ENCODE measurements at places on chromosomes 4 and X.

DNA sequence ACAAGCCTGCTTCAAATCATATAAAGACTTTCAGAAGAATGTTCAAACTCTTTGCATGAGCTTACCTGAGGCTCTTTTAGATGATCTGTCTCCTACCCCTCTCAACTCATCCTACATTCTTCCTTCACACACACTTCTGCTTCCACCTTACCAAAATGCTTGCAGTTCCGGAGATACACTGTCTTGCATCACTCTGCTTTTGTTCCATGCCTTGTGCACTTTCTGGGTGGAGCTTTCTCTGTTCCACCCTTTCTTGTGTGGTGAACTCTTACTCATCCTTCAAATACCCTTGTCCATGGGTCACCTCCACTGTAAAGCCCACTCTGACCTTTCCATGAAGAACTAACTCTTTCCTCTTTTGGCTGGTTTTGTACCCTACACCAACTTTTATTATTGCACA, 18.4 kb upstream of the MGST2 start:
- no peak for DNase-seq

GRCh38 chr4:83231620-83232076, 53.0 kb downstream of the COQ2 start:
- DNase-seq = peak; percentile 34

DNA sequence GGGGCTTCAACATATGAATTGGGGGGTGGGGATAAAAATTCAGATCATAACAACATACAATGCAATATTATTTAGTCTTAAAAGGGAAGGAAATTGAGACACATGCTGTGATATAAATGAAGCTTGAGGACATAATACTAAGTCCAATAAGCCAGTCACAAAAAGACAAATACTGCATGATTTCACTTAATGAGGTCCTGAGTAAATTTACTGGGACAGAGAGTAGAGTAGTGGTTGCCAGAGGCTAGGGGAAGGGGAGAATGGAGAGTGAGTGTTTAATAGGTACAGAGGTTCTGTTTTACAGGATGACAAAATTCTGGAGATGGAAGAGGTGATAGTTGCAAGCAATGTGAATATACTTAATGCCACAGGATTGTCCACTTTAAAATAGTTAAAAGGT, 89.2 kb upstream of the RAPGEF2 start:
- no peak for DNase-seq

DNA sequence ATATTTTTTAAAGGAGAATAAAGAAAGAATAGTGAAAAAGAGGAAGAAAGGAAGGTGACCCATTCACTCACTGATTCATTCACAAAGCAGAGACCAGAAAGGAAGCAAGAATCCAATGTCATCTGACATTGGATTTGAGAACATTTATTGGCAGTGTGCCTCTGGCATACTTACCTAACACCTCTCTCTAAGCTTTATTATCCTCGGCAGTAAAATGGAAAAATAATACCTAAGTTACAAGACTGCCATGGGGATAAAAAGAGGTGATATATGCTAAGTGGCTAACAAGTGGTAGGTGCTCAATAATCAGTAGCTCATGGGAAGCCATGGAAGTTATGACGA, 41.6 kb upstream of the PPARGC1A start:
- DNase-seq = no peak

- DNase-seq = peak; percentile 29
Measured at GRCh38 chr4:104064646-104065577, 345.1 kb upstream of the TACR3 start.

- peak; percentile 31 for DNase-seq
Measured at GRCh38 chrX:10615931-10616774, 4.2 kb downstream of the MID1 start.

DNA sequence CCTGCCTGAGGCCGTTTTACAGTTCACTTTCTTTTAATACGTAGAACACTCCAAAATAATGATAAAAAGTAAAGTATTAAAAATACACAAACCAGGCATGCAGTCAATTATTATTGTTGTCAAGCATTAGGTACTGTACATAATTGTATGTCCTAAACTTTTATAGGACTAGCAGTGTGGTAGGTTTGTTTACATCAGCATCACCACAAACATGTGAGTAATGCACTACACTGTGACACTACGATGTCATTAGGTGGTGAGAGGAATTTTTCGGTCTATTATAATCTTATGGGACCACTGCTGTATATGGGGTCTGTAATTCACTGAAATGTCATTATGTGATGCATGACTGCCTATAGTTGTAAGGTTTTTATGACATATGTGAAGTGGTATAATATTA, 149.5 kb upstream of the SH3RF1 start:
- DNase-seq = no peak

DNA sequence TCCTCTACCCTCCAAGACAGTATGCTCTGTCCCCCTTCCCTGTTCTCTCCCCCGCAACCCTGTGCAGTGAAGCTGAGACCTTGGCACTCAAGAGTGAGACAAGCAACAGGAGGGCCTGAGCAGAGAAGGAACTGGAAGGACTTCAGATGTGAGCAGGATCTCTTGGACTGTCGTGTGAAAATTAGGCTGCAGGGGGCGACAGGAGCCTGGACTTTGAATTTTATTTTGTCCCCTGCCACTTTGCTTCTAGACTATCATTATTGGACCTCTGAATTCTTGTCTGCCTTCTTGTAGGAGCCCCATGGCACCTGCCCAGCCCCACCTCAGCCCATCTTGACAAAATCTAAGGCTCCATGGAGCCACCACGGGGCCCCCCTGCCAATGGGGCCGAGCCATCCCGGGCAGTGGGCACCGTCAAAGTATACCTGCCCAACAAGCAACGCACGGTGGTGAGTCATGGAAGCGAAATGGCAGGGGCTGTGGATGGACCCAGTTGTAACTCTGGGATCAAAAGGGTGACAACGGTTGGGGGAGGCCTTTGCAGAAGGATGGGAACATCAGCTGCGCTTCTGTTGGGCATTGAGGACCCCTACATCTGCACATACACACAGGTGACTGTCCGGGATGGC, 1.7 kb downstream of the ARAF start:
- DNase-seq = peak; percentile 59

DNA sequence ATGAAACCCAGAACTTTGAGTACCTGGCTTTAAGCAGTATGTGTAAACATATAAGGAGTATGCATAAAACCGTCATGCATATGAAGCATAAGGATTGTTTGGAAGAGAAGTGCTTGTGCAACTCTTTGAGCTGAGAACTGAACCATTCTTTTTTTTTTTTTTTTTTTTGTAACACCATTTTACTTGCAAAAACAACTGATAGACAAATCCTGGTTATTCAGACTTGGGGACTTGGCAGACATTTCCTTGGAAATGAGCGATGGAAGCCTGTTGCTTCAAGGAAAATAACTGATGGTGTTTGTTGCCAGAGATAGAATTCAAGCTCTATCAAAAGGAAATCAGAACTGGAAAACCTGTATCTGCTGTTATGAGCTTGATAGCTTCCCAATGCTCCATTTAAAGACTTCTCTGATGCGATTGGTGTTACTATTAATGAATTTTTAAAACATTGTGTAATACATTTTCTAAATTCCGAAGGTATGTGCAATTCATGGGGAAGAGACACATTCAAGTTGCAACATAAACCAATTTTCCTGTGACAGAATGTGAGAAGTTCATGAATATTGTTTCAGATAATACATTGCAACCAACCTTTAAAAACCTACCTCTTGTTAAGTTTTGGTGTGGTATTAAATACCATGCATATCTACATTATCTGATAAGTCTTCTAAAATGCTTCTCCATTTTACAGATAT, 47.0 kb upstream of the FAT1 start:
- no peak for DNase-seq

DNA sequence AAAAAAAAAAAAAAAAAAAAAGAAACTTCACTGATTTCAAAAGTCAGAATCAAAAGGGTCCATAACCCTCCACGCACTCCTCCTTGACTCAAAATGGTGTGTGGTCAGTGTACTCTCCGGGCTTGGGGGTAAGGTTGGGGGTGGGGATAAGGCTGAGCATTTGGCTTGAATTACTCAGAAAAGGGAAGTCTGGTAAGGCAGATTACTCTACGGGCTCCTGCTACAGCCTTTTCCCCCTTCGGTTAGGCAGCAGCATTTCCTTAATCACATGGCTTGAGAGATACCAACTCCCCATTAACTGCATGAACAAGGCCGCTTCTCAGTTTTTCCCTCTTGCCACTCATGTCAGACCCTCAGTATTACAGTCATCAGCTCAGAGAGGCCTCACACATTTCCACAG, 135.4 kb upstream of the DUSP21 start:
- DNase-seq = peak; percentile 82

GRCh38 chr4:72864898-72865297, 204.6 kb downstream of the COX18 start:
- no peak for DNase-seq

- DNase-seq = no peak
Measured at GRCh38 chrX:49877397-49878101, 1.7 kb upstream of the USP27X start.

DNA sequence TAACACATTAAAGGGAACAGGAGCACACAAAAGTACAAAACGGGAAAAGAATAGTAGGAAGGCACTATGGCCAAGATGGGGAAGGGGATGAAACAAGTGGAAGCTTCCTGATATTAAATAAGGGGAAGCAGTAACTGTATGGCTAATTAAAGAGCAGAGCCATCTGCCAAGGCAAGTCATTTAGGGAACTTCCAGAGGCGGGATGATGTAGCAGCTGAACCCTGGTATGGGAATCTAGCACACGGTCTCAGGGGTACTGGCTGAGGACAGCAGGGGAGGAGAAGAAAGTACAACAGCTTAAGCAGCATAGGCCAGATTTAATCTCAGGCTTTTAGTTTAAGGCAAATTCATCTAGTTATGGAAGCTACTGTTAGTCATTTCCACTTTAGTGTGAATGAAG, 59.1 kb downstream of the IGFBP7 start:
- DNase-seq = no peak

DNA sequence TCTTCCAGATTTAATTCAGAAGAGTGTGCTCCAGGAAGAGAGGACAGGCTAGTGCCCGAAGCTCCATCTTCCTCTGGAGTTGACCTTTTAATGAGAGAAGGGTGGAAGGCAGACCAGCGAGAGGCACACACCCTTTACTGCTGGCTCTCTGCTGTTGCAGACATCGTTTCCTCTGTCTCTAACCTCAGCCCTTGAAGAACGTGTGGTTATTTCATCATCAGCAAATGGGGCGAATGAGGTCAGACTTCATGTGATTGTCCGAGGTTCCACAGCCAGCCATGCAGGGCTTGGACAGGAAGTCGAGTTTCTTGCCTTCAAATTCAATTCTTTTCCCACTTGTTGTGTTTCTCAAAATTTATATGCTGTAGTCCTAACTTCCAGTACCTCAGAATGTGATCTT, 155.2 kb upstream of the MSX1 start:
- no peak for DNase-seq

- DNase-seq = no peak
Measured at GRCh38 chr4:7253837-7254236, 61.5 kb downstream of the SORCS2 start.

GRCh38 chrX:49995795-49996455, 73.5 kb downstream of the CLCN5 start:
- DNase-seq = no peak

GRCh38 chr4:153780876-153781275, 8.0 kb downstream of the SFRP2 start:
- DNase-seq = no peak

DNA sequence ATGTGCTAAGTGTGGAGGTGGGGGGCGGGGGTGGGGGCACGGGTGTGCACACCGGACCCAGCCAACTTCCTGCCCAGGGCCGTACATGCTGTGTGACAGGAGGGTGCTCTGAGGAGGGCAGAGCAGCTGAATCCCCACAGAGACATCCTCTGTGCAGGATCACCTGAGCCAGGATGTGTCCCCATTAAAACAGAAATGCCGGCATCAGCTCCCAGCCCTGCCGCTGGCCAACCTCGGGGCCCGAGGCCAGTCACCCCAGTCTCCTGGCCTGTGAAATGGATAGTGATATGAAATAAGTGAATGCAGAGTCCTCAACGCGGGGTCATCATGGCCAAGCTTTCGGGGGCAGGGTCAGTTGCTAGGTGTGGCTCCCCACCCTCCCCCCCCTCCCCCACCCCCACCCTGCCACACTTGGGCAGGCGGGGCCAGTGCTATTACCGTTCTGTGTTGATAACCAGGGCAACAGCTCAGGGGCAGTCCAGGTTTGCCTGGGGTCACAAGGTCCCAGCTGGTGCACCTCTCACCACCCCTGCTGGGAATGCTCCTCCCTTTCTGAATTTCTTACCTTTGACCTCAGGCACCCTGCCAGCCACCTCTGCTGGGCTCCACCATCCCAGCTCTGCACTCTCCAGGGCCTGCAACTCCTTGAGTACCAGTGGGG, 227.2 kb upstream of the PSAPL1 start:
- no peak for DNase-seq

GRCh38 chr4:86500527-86500926, 93.6 kb upstream of the PTPN13 start:
- DNase-seq = no peak

GRCh38 chr4:162456106-162456505, 292.3 kb upstream of the FSTL5 start:
- DNase-seq = no peak

- no peak for DNase-seq
Measured at GRCh38 chr4:1406394-1406980, at the start of gene NKX1-1. TSS of gene NKX1-1 (minus strand) at chr4:1406442. CDS start at chr4:1406442, 0 bp downstream.

GRCh38 chr4:121873604-121874003, 3.3 kb upstream of the BBS7 start:
- peak; percentile 54 for DNase-seq

DNA sequence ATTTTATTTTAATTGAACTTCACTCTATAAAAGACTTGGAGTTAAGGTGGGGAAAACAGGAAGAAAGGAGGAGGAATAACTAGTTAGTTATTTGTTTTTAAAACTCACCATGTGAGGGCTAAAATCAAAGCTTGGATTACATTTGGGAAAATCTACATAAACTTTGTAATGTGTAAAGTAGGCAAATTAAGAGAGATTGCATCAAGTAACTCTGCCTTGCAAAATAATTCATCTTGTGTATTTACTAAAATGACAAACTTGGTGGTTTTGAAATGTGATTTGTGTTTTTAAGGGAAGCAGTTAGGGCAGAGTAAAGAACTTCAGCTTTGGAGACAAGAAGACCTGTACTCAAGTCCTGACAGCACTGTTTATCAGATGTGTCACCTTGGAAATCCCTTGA, 43.3 kb upstream of the RASSF6 start:
- DNase-seq = no peak

- DNase-seq = no peak
Measured at GRCh38 chr4:26267087-26267486, 53.7 kb upstream of the RBPJ start.

GRCh38 chr4:10534820-10535219, 77.6 kb upstream of the ZNF518B start:
- no peak for DNase-seq

GRCh38 chr4:124738994-124739393, 26.5 kb upstream of the ANKRD50 start:
- DNase-seq = no peak

GRCh38 chrX:2626750-2627149, 64.3 kb upstream of the CD99 start:
- no peak for DNase-seq

DNA sequence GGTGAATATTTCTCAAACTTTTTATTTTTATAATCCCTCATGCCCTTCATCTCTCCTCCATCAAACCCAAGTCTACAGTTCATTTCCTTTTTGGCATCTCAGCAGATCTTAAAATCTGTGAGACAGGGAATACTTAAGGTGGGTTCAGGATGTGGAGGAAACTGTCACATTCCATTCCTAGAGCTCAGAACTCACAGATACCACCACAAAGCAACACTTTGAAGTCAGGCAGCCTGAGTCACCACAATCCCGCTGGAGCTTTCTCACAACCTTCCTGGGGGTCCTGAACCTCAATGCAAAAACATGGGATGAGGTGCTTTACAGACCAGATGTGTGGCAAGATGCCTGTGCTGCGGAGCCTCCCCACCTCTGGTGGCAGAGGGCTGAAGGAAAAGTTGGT, 63.2 kb downstream of the HHIP start:
- DNase-seq = no peak

GRCh38 chrX:119417842-119418241, 18.7 kb downstream of the SLC25A43 start:
- peak; percentile 57 for DNase-seq

Data from common myeloid progenitor, CD34-positive (primary cell).